GM04503 (cell line): ENCODE measurements at places on chromosomes 2 and 18.

DNA sequence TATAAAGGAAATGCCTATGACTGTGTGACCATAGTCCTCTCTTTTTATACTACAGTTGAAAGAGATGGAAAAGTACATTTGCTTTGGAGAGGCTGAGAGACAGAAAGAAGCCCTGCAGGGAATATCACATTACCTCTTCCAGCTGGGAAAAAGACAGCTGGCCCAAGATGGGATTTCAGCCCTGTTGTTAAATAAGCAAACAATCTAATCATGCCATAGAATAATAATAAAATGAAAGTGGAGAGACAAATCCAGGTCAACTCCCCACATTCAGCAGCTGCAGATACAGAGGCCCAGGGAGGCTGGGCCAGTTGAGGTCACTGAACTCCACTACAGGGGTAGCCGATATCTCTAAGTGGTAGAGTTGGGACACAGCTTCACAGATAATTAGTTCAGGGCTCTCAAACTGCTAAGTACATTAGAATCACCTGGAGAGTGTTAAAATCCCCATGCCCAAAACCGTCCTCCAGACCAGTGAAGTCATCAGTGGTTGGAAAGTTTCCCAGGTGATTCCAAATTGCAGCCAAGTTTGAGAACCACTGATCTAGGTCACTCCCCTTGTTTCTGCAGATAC lies 81.9 kb downstream of the MOGAT1 start:
- no peak for DNase-seq

- no peak for DNase-seq
Measured at GRCh38 chr2:157866666-157867642, 9.2 kb downstream of the ACVR1 start.

DNA sequence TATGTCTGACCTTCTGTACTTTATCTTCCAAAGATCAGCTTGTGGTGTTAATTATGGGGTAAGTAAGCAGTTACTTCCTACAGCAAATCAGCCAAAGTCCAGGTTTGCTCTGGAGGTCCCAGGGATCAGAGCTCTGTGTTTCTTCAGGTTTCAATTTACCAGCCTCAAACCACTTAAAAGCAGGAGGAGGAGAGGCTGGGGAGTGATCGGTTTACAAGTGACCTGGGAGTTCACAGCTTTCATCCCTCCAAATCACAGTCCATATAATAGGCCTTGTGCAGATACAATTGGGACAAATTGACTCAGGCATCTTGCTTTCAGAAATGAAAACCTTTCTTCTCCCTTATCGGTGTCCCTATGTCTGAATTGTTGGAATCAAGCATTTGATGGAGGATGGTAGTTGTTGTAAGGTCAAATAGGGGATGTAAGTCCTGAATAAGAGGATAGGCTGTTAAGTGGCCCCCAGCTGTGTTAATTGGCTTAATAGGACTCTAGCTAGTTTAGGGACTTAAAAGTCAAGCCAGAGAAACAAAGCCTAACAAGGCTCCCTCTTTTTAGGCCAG lies 188.0 kb upstream of the NT5C1B start:
- DNase-seq: no peak

- no peak for DNase-seq
Measured at GRCh38 chr18:21284540-21284939, 42.5 kb downstream of the GREB1L start.

GRCh38 chr2:119947535-119947934 lies 65.3 kb upstream of the EPB41L5 start:
- DNase-seq: no peak

DNA sequence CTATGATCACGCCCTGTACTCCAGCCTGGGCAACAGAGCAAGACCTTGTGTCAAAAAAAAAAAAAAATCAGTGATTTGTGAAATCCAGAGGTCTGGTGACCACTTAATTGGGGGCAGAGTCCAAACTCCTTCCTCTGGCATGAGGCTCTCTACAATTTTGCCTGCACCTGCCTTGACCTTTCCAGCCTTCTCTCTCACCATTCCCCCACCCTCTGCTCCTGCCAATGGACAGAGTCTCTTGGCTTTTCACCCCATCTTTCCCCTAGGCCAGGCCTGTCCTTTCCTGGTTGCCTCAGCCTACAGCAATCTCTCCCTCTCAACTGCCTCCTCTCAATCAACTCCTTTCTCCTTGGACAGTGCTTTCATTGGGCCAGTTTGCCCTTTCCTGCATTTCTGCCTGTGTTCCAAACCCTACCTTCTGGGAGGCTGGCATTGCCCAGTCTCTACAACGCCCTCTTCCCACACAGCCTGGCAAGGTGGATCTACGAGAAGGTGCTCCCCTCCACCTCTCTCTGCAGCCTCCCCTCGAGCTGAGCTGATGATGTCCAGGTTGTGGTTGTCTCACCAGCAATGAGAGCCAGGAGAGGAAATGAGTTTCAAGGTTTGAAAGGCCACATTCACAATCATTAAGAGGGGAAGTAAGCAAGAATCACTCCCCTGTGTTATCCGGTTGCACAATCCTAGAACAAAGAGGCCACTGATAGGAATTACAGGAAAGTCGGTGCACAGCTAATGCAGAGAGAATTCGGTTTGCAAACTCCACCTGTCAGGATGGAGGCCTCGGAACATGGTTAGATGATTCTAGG lies 39.5 kb upstream of the NPAS2 start:
- no peak for DNase-seq

DNA sequence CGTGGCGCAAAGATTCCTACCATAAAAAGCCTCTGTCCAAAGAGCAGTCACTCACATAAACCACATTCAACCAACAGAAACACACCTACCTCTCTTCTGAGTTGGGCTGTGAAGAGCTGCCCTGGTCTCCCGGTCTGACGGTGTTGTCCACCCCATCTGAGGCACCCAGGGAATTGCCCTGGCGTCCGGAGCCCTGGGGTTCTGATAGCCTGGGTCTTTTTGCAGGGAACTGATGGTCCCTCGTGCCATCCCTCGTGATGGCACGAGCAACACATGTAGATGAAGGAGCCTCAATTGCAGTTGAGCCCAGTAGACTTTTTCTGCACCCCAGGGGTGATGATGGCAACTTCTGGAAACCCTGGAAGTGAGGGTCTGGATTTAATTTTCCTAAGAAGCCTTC lies 13.8 kb downstream of the HJURP start:
- no peak for DNase-seq

DNA sequence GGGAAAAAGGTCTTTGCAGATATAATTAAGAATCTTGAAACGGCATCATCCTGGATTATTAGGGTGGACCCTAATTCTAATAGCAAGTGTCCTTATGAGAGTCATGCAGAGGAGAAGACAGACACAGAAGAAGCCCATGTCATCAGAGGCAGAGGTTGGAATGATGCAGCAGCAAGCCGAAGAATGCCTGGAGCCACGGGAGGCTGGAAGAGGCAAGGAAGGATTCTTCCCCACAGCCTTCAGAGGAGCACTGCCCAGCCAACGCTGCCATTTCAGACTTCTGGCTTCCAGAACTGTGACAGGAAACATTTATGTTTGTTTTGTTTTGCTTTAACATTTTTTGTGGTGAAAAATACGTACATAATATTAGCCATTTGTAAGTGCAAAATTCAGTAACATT lies 72.3 kb downstream of the MCFD2 start:
- DNase-seq: no peak

GRCh38 chr2:159516241-159516758 lies 100.0 kb downstream of the BAZ2B start:
- DNase-seq: peak; percentile 13
